Mesothelial cell of epicardium (in vitro differentiated cells): ENCODE measurements at places on chromosomes 6 and 20.

GRCh38 chr20:40452758-40453157, 236.3 kb downstream of the MAFB start:
- DNase-seq, result no peak

DNA sequence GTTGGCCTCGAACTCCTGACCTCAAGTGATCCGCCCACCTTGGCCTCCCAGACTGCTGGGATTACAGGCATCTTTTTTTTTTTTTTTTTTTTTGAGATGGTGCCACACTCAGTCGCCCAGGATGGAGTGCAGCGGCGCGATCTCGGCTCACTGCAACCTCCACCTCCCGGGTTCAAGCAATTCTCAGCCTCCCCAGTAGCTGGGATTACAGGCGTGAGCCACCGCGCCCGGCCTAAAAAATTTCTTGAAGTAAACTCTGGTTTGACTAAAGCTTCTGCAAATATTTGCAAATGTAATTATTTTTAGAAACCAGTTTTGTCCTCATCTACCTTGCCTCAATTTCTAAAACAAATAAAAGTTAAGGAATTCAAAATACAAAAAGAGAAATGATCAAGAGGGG, 1.2 kb downstream of the IBTK start:
- DNase-seq, result no peak

DNA sequence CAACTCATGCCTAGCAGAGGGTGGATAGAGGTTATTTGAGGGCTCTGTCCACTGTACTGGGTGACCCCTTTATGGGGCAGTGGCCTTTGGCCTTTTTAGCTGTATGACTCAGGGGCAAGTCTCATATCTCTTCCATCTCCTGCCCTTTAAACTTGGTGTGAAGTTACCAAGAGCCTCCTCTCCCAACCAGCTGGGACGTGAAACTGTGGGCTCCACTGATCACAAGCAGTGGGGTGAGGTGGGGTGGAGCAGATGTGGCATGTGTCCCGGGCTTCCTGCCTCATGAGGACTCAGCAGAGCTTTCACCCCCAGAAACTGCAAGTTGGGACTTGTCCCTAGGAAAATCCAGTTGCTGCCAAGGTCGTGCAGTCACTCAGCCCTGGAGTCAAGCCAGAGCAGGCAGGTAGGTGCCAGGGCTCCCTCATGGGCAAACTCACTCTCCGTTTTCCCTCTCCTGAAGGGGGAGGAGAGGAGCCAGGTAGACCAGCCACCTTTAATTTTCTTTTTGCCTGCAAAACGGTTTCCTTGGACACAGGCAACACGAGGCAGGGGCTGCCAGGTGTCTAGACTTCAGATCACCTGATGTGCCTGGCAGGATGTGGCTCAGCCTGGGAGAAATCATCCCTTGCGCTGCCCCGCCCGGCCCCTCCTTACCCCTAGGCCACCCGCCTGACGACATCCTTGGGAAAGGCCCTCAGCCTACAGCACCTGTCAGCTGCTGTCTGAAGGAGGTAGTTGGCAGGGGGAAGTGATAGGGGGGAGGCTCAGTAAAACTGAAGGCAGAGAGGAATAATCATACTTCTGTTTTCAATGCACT, 4.0 kb downstream of the CDKN1A start:
- DNase-seq, result no peak

GRCh38 chr6:156980515-156980914, 203.3 kb downstream of the ARID1B start:
- peak; percentile 51 for DNase-seq

DNA sequence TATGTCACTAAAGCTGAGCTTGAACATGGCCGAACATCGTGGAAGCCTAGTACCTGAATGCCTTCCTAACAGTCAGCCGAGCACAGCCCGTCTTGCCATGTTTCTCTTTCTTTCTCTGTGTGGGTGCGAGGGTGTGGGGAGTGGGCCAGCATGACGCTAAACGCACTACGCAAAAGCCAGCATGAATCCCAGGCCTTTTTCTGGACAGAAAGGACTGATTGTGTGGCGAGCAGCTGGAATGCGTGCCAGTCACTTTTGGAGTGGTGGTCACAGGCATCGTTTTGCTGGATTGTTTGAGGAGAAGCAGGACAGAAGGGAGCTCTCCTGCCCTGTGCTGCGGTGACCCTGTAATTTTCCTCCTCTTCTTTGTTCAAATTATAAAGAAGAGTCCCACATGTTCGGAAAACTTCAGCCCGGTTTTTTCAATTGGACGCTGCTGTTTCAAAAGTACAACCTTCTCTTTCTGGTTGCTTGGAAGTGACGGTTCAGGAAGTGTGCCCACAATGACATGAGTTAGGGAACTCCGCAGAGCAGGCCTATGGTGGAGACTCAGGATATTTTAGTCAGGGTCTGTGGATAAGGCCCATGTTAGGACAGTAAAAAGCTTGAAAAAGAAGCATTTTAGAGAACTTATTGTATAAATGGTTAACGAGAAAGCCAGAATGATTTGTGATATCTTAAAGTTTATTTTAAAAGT, 54.3 kb downstream of the PDE7B start:
- DNase-seq, result no peak

DNA sequence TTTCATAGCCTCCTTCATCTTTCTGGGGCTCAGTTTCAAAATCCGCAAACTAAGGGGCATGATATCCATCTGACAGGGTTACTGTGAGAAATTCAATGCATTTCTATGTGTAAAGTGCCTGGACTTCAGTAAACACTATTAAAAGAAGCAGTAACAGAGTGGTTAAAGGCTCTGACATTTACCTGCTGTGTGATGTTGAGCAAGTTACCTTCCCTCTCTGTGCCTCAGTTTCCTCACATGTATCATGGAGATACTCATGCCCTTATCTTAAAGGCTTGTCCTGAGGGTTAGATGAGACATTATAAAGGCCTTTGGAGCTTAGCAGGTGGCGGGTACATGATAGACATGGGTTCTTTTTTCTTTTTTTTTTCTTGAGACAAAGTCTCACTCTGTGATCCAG, 46.8 kb downstream of the EYA2 start:
- DNase-seq, result no peak

GRCh38 chr6:32638532-32639219, 1.5 kb downstream of the HLA-DQA1 start:
- DNase-seq, result no peak

- DNase-seq, result no peak
Measured at GRCh38 chr20:19742974-19743639, 15.0 kb upstream of the RIN2 start.

- no peak for DNase-seq
Measured at GRCh38 chr20:57893366-57893999, 183.7 kb upstream of the PMEPA1 start.

- no peak for DNase-seq
Measured at GRCh38 chr6:116524236-116524635, 12.8 kb downstream of the CALHM5 start.

DNA sequence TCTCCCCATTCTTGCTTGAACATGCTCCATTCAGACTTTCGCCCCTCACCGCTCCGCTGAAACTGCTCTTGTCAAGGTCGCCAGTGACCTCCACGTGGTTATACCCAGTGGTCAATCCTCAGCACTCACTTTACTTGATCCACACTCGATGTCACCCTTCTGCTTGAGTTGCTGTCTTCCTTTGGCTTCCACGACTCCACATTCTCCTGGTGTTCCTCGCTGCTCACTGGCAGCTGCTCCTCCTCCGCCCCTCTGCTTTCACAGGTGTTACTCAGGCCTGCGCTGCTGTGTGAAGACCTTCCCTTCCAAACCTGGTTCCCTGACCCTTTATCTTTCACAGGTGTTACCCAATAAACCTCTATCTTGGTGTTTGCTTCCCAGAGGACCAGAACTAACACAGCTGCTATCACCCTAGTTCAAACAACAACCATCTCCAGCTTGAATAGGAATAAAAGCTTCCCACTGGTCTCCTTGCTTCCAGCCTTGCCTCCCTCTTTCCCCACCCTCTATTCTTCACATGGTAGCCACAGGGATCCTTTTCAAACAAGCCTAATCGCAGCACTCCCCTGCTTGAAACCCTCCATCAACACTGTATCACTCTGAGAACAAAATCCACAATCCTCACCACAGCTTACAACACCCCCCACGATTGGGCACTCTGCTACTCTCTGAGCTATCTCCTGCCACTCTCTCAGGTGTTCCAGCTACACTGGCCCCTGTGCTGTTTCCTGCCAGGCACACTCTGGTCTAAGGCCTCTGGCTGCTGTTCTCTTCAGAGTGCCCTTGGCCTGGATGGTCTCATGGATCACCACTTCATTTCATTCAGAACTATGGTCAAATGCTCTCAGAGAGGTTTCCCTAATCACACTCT, 10.7 kb downstream of the PPIL1 start:
- no peak for DNase-seq

- DNase-seq, result no peak
Measured at GRCh38 chr6:10395704-10396546, 18.9 kb downstream of the TFAP2A start.

DNA sequence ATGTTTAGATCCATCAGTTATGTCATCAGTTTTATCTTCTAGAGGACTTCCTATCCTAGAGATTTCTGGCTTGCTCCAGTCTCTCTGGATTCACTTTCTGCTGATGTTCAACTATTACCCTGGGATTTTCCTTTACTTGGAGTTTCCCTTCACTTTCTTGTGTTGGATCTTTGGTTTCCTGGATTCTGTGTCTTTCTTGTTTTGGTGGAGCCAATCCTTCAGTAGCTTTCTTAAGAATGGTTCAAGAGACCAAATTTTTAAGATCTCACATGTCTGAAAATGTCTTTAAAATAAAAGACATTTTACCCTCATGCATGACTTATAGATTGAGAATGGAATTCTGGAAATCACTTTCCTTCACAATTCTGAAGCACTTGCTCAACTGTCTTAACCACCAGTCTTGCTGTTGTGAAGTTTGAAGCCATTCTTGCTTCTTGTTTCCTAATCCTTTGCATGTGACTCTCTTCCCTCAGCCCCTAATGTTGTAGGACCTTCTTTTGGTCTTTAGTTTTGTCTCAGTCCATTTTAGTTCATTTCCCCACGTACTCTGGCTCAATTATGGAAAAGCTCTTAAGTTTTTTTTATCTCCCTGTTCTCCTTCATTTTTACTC, 87.9 kb downstream of the ARID1B start:
- no peak for DNase-seq

DNA sequence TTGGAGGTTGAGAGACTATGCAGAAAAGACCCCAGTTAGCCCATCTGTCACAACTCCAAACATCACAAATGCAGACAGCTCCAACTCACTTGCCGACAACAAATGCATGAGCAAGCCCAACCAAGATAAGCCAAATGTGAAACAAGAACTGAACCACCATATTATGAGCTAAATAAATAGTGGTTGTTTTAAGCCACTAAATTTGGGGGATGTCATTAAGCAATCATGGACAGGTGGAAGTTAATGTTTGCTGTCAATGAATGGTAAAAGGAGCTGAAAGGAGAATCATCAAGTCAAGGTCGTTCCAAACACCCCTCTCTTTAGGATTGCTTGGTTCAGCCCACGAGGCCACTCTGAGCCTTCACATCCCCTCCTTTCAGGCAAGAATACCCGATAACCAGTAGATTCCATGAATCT, 71.2 kb upstream of the PLCB4 start:
- no peak for DNase-seq

DNA sequence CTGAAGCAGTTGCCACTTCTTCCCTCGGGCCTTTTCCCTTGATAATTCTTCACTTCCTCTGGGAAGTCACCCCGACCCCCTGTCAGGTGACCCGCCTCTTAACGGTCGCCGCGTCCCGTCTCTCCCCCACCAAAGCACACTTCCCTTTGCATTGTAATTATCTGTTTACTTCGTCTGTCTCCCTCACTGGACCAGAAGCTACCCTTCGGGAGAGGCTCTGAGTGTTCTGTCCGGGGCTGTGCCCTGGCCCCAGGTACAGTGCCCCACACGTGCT, 771 bp upstream of the SNAI1 start:
- no peak for DNase-seq

DNA sequence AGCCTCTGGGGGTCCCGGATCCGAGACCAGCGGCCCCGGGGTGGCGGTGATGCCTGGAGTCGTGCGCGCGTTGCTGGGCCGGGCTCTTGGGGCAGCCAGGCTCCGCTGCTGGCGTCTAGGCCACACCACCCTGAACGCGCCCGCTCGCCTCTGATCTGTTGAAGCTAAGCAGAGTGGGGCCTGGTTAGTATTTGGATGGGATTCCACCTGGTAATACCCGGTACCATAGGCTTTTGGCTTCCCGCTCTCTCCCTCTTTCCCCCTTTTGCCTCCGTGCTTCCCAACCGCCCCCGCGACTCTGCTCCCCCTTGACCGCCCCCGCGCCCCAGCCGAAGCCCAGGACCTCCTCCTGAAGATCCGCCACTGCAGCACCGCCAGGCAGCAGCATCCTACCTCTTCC, 1383.5 kb upstream of the DEFB115 start:
- DNase-seq, result peak; percentile 54

GRCh38 chr6:36129941-36130666, at the start of gene MAPK13:
Gene MAPK13 (plus strand): TSS chr6:36130513. CDS start chr6:36130583, 70 bp downstream.
- no peak for DNase-seq

DNA sequence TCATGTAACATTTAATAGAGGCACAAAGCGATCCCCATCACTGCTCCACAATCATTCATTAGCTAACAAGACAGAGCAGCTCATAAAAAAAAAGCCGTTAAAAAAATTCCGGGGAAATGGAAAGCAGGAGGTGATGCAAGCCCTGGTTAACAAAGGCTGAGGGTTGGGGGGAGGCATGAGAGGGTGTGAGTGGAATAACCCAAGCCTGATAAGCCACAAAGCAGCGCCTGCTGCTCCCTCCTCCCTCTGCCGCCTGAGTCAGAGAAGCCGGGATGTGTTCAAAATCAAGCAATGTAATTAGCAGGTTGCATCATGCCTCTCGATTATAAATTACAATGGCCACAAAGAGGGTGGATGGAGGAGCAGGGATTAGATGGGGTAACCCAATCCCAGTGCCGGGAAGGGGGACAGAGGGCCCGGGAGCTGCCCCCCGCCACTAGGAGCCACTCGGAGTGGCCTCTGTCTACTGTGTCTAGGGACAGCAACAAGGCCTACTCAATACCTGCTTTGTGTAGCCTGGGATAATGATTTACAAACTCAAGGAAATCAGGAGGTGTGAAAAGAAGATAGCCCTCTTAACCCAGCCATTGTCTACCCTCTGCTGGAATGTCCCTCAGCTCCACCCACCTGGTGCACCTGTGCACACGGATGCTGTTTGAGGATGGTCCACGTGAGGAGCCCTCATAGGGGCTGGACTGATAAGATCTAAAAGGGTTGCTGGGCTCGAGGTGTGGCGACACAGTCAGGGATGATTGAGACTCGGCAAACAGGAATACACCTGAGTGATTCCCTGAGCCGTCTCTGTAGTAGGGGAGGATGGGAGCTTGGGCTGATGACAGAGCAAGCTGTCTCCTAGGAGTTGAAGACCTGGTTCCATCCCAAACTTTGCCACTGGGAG, 156.9 kb downstream of the VEGFA start:
- DNase-seq, result no peak

DNA sequence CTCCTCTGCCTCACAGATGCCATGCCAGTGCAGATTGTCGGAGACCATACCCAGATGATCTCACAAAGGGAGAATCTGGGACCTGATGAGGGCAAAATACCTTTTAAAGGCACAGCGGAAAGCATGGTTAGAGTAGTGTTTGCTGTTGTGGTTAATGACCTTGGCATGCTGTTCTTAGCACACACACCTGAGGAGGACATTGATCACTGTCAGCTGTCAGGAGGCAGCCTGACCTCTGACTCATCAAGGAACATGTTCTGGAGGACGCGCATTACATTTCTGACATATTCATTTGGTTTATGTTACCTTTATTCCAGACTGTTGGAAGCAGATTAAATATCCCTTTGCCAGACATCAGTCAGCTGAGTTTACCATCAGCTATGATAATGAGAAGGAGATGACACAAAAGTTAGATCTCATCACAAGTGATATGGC, 57.1 kb downstream of the GOPC start:
- no peak for DNase-seq
